Naive thymus-derived CD8-positive, alpha-beta T cell (primary cell): ENCODE measurements at places on chromosomes 3 and 15. TPM values are rescaled to one million over a fixed set of nuclear protein-coding genes. Genes with fewer than 3 reads are reported as not detected.

Gene SRGAP3
- total RNA-seq = 2.4 TPM

Gene VILL
- total RNA-seq = 41.0 TPM

Gene MESD
- 30.7 TPM for total RNA-seq

Gene ARGFX
- total RNA-seq = not detected

Gene NANOGP8
- total RNA-seq = not detected

Gene KLHDC8B
- 7.1 TPM for total RNA-seq

Gene GOLGA8H
- not detected for total RNA-seq

Gene TMIE
- 2.1 TPM for total RNA-seq

Gene DET1
- 9.4 TPM for total RNA-seq

Gene ARPP19
- 134 TPM for total RNA-seq

Gene CPNE9
- 0.55 TPM for total RNA-seq

DNA sequence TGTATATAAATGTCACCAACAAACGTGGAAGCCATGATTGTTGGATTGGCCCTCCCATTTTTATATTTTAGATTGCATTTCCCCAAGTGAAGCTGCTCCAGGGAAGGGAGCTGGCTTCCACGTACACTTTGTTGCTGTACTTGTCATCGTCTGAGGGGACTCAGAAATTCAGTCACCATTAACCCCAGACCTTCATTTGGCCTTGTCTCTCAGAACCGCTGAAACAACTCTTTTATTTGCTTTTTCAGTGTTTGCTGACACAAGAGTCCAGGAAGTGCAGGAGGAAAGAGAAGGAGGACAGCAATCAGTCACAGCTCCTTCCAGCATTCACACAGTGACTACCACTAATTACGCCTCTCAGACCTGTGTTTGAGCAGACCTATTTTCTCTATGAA, 276.5 kb downstream of the TBL1XR1 start:
- no peak for DNase-seq

- no peak for DNase-seq
These were observed 21.3 kb downstream of the COLQ start for GRCh38 chr3:15500107-15500724.

DNA sequence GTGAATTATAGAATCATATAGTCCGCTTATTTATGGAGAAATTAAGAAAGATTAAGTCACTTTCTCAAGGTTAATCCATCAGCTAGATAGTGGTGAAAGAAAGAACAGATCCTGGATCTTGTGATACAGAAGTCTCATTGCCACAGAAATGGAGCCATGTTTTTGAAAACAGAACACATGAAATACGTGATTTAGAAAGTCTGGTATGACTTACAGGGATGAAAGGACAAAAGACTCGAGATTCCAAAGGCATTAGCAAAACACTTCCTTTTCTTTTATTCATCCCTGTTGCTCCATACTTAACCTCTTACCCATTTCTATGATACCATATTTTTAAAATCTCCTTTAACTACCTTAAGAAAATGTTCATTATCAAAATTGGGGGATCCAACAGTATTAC, 40.0 kb upstream of the TEX9 start:
- DNase-seq = no peak

GRCh38 chr15:64478863-64479262, 18.5 kb downstream of the ZNF609 start:
- DNase-seq = no peak

GRCh38 chr3:129665024-129665768, 58.7 kb upstream of the PLXND1 start:
- DNase-seq = no peak

DNA sequence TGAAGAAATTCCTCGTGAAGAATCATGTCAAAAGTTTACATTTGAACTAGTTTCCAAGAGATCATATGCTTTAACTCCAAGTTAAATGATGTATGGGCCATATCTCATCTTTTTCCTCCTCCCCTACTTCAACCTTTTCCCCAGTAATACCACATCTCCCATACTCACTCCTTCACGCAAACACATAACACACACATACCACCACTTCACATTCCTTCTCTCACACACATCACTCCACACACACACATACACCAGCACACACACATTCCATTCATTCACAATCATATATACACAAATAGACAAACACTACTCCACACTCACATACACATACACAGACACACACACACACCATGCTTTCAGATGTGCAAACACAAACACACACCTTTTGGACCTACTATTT, 769.0 kb upstream of the NR2F2 start:
- DNase-seq = no peak

GRCh38 chr3:129625072-129625874, 18.8 kb upstream of the PLXND1 start:
- no peak for DNase-seq

- DNase-seq = no peak
These were observed 242.1 kb downstream of the ITPR1 start for GRCh38 chr3:4735243-4735642.

DNA sequence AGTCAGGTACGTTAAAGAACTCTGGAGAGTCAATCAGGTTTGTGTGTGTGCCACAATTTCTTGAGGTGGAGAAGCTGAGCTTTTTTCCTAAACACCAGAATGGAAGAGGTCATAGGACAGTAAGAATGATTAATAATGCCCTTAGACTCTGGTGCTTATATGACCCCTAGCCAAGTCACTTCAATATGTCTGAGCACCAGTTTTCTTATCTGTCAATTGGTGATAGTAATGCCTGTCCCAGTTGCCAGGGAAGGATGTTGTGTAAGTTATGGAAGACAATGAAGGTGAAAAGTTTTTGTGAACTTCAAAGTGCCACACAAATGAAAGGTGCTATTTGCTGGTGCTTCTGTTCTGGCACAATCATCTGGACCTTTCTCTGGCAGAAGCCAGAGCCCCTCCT, 22.2 kb upstream of the DLG1 start:
- DNase-seq = no peak

- DNase-seq = no peak
These were observed 917 bp downstream of the LNP1 start for GRCh38 chr3:100402256-100402655.

DNA sequence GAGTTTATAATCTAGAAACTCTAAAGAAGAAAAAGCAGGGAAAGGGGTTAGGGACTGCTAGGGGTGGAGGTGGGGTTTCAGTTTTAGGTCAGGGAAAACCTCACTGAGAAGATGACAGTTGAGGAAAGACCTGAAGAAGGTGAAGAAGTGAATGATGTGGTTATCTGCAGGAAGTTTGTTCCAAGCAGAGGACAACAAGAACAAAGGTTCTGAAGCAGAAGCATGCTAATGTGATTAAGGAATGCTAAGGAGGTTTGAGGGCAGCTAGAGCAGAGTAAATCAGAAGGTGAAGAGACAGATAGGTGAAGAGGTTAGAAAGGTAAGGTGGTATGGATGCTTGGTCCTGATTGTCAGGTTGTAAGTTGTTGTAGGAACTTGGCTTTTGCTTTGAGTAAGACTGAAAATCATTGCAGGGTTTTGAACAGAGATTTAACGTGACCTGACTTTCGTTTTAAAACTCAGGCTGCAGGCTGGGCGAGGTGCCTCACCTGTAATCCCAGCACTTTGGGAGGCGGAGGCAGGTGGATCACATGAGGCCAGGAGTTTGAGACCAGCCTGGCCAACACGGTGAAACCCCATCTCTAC, 8.6 kb downstream of the OXSR1 start:
- DNase-seq = no peak

- no peak for DNase-seq
These were observed 955.0 kb upstream of the ALCAM start for GRCh38 chr3:104411757-104412156.

- DNase-seq = no peak
These were observed 56.3 kb upstream of the ITGA11 start for GRCh38 chr15:68488290-68488689.

DNA sequence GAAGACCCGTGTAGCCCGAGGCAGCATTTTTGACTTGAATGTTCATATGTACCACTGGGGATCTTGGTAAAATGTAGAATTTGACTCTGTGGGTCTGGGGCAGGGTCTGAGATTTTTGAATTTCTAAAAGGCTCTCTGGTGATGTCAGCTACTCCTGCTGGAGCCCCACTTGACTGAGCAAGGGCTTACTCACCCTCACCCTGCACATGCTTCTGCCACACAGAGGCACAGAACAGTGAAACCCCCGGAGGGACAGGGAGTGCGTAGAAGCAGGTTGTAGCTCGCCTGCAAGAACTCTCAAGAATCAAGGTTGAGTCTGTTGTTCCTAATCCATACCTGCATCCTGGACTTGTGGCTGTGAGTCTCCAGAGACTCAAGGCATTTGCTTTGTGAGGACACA, 41.1 kb downstream of the SLCO3A1 start:
- no peak for DNase-seq

- no peak for DNase-seq
These were observed 64.6 kb downstream of the CPN2 start for GRCh38 chr3:194286375-194287146.

DNA sequence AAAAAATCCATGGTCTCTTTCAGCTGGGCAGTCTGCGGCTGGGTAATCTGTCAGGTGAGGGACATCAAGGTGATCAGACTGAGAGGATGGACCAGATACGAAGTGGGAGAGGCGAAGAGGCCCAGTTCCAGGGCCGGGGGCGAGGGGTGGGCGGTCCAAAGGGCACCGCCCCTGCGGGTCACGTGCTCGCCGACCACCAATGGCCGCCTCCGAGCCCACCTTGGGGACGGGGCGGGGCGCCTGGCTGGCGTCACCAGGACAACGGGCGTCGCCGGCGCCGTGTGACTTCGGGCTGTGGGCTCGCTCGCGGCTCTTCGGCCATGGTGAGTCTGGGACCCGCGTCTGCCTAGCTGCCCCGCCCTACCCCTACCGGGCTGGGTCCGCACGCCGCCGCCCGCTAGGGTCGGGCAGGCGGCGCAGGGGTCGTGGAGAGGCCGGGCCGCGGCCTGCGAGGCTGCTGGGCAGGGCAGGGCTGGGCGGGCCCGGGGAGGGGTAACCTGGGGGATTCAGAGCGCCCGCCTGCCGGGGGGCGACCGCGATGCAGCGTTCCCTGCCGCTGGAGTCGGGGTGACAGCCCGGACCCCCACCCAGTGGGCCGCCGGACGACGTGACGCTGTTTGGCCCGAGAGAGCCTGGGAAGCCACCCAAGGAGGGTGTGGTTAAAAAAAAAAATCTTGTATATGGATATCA, at the start of gene FBXL2:
FBXL2 (plus strand) TSS at position 250 of the 690 bp plus-strand sequence; CDS start at position 321, 71 bp downstream.
- no peak for DNase-seq

DNA sequence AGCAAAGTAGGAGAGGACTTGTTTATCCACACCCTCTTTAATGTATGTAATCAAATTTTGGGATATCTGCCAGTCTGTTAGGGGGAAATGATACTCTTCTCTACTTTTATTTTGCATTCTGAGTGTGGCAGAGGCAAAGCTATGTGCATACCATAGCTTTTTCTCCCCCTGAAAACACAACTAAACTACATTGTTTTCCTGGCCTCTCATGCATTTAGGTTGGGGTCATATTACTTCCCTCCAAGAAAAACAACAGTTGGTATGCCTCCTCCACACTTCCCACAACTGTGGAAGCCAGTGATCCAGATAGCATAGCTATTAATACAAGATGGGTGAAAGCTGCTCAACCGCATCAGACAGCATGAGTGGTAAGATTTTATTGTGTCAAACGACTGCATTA, 6.9 kb downstream of the RPL15 start:
- no peak for DNase-seq

DNA sequence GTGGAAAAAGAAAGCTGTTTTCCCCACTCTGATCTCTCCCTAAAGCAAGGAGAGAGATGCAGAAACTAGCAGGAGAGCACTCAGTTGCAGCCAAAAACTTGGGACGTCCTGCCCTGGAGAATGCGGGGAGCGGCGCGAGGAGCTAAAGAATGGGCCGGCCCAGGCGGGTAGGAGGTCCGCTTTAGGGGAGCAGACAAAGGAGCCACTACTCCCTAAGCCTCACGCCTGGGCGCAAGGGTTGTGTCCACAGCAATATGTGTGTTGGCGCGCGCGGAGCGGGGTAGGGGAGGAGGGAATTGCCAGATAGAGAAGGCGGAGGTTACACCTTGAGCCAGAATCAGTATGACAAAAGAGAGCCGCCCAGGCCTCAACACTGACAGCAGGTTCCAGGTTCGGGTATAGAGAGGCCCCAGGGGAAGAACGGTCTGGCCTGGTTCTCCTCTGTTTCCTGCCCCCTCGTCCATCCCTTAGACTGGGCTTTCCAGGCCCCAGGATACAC, 2.9 kb downstream of the WNT5A start:
- no peak for DNase-seq

DNA sequence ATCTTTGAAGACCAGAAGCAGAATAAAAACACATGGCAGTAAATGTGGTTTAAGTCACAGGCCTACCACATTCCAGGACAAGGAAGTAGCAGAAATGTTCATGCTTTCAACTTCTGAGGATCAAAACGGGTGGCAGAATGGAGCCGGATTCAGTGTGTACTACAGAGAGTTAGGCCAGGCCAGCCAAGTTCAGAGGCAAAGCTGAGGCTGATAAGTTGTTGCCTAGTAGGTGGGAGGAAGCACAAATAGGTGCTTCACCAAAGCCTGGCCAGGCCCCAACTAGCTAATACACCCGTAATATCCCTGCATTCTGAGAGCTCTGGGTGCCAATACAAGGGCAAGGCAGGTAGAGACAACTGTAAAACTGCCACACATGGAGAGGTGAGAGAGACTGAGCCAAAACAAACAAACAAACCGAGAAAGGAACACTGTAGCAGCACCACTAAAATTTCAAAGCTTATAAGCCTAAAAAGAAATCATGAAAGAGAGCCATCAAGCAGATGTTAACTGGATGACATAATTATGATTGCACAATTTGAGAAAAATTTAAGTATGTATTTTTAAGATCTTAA, 156.4 kb upstream of the CBLB start:
- no peak for DNase-seq

DNA sequence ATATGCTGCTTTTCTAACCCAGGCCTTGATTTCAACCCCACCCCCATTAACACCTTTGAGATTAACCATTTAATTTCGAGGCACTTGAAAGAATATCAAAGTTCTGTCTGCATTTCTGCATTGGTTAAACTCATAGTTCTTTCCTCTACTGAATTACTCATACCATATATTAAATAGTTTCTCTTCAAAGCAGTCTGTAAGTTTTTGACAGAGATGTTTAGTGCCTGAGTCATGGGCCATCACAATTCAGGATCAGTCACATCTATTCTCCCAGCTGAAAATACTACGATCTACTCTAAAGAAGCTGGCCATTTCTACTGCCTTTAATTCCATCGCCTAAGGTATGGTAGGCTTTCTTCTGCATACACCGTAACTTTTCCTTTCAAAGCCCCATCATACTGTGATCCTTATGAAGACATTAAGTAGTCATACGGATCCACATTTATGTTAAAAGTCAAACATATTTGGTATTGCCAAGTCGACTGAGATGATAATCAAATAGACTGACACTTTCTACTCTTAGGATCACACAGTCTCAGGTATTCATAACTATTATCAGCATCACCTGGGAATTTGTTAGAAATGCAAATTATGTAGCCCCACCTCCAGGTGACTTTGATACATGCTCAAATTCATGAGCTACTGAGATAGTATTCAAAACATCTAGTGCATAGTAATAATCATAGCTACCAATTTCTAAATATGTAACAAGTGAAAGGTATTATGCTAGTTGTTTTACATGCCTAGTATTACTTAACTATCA, 489.4 kb upstream of the IL12A start:
- no peak for DNase-seq

DNA sequence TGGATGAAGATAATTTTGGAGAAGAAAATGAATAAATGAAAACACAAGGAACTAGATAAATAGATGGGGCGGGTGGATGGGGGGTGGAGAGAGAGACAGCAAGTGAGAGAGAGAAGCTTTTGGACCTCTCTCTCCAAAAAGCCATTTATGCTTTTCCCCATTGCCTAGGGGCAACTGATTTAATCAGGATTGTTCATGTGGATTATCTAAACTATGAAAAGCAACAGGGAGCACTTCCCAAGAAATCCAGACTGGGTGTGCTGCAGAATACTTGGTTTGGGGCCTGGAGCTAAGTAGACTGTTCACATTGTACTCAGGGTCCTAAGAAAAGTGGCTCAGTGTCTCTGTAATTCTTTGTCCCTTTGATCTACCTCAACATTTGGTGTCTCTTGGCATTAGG, 367.0 kb downstream of the TIGIT start:
- DNase-seq = no peak
